RWPE2 (cell line): ENCODE measurements at places on chromosomes 3 and 15.

DNA sequence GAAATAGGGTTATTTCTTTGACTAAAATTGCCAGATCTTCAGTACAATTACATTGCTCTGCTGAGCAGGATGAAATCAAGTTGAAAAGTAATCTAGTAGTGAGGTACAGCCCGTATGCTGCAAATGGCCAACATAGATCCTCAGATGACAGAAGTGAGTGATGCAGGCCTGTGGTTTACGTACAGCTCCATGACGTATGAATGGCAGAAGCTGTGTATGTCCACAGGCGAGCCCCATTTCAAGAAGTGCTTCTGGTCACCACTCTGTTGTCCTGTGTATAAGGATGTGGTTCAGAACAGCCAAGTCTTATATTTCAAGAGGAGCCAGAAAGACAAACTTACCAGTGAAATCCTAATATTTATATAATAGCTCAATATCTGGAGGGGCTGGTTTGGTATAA lies 9.2 kb downstream of the CD86 start:
- H3K4me1 ChIP-seq = no peaks in the 10 kb centered on the region
- H3K4me3 ChIP-seq = no peak overlapping the region
- H3K27ac ChIP-seq = no peak overlapping the region
- no peaks in the 10 kb centered on the region for H3K27me3 ChIP-seq
- DNase-seq = no peak
- H3K36me3 ChIP-seq = no peaks in the 10 kb centered on the region

DNA sequence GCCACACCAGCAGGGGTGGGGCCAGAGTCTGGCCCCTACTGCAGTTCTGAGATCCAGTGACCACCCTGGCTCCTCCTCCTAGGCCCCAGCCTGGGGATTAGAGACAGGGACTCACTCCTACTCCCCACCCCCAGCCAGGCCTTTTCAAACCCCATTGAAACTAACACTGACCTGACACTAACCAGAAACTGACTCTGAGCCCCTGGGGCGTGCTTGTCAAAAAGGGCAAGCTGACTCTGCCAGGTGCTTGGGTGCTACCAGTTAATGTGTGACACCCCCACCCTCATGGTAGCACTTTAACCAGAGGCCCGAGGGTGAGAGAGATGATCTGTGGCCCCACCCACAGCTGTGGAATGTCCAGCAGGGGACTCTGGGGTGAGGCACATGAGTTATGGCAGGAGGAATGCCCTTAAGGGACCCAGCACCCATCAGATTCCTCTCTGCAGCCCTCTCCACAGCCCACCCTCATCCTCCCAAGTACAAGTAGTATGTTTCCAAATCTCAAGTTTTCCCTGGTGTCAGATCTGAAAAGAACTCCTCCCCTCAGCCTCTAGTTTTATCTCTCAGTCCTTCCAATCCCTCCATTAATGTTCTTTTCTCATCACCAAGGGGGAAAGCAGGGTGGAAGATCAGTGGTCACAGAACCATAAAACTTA lies 1.4 kb downstream of the PTH1R start:
- H3K4me1 ChIP-seq = no peaks in the 10 kb centered on the region
- H3K27ac ChIP-seq = no peak overlapping the region
- H3K36me3 ChIP-seq = no peaks in the 10 kb centered on the region

GRCh38 chr3:113166719-113167492 lies 44.5 kb upstream of the BOC start:
- no peaks in the 10 kb centered on the region for H3K4me1 ChIP-seq
- H3K27ac ChIP-seq = no peak overlapping the region
- no peak for DNase-seq
- H3K36me3 ChIP-seq = no peaks in the 10 kb centered on the region
- no peak overlapping the region for H3K4me3 ChIP-seq

DNA sequence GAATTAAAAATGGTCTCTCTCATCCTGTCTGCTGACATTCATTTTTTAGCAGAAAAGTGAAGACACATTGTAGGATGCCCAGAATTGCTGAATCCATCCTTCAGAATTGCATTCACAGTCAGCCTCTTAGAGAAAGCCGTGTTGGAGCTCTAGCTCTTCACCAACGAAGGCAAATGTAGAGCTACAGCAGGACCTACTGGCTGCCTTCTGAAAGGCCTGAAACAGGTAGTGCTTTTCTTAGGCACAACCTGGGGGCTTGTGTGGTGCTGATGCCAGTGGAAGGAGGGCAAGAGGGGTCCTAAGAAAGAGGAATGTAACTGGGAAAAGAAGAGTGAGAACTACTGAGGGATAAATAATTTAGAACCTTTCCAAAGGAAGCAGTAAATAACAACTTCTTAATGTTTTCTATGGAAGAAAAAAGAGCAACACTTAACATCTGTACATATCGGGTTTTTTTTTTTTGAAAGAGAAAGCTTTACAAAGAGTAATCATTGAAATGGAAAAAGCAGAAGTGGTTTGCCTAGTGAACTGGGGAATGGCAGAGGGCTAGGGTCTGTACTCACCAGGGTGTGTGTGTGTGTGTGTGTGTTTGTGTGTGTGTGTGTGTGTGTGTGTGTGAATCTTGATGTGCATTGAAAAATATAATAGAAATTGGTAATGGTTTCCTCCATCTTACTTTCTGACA lies 297.8 kb downstream of the SATB1 start:
- no peak overlapping the region for H3K4me3 ChIP-seq
- no peaks in the 10 kb centered on the region for H3K36me3 ChIP-seq
- no peak for DNase-seq
- no peak overlapping the region for H3K27ac ChIP-seq
- peaks cover 9% of the 10 kb centered on the region for H3K4me1 ChIP-seq

DNA sequence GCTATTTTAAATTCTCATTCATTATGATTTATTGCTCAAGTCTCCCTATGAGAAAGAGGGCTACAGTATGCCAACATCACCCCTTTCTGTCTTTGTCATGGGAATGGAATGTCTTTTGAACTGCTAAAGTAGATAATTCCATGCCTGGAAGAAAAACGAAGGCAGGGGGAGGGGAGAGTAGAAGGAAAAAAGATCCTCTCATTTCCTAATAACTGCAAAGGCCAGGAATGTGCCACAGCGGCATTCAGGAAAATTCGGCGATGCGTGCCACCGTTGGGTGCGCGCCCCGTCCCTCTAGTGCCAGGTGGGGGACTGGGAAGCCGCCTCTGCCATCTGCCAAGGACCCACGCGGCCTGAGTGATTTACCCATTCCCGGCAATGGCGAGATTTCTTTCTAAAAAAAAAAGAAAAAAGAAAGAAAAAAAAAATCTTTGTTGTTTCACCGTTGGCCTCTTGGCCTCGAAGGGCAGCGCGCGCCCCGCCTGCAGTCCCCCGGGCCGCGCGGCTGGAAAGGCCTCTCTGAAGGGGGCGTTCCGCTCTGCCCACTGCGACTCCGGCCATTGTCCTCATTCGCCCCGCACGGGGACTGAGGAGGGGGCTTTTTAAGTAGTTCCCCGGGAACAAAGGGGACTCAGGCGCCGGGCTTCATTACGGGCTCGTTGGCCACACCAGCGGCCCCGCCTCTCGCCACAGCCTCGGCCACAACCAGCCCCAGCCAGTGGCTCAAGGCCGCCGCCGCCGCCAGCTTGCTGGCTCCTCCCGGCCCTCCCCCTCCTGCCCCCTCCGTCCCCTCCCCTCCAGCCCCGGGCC lies 54.5 kb downstream of the CPN2 start:
- peak overlapping the region; percentile 62 for H3K27ac ChIP-seq
- H3K4me3 ChIP-seq = no peak overlapping the region
- no peaks in the 10 kb centered on the region for H3K27me3 ChIP-seq
- no peaks in the 10 kb centered on the region for H3K36me3 ChIP-seq

- no peak for DNase-seq
- no peak overlapping the region for H3K27ac ChIP-seq
- H3K36me3 ChIP-seq = peaks cover 36% of the 10 kb centered on the region
- H3K4me3 ChIP-seq = no peak overlapping the region
Measured at GRCh38 chr15:94305133-94305532, 73.8 kb downstream of the MCTP2 start.

- peak overlapping the region; percentile 46 for H3K27ac ChIP-seq
- no peak overlapping the region for H3K4me3 ChIP-seq
- peaks cover 30% of the 10 kb centered on the region for H3K4me1 ChIP-seq
- H3K27me3 ChIP-seq = no peaks in the 10 kb centered on the region
- H3K36me3 ChIP-seq = no peaks in the 10 kb centered on the region
Measured at GRCh38 chr3:152021951-152022461, 148.6 kb downstream of the SUCNR1 start.

- H3K36me3 ChIP-seq = no peaks in the 10 kb centered on the region
- no peak overlapping the region for H3K27ac ChIP-seq
- no peak overlapping the region for H3K4me3 ChIP-seq
- H3K4me1 ChIP-seq = no peaks in the 10 kb centered on the region
Measured at GRCh38 chr3:162568706-162569105, 1072.1 kb downstream of the OTOL1 start.

GRCh38 chr3:42214565-42215283 lies 51.3 kb downstream of the CCK start:
- peaks cover 14% of the 10 kb centered on the region for H3K36me3 ChIP-seq
- no peak overlapping the region for H3K27ac ChIP-seq
- DNase-seq = no peak
- no peaks in the 10 kb centered on the region for H3K27me3 ChIP-seq
- H3K4me3 ChIP-seq = no peak overlapping the region

DNA sequence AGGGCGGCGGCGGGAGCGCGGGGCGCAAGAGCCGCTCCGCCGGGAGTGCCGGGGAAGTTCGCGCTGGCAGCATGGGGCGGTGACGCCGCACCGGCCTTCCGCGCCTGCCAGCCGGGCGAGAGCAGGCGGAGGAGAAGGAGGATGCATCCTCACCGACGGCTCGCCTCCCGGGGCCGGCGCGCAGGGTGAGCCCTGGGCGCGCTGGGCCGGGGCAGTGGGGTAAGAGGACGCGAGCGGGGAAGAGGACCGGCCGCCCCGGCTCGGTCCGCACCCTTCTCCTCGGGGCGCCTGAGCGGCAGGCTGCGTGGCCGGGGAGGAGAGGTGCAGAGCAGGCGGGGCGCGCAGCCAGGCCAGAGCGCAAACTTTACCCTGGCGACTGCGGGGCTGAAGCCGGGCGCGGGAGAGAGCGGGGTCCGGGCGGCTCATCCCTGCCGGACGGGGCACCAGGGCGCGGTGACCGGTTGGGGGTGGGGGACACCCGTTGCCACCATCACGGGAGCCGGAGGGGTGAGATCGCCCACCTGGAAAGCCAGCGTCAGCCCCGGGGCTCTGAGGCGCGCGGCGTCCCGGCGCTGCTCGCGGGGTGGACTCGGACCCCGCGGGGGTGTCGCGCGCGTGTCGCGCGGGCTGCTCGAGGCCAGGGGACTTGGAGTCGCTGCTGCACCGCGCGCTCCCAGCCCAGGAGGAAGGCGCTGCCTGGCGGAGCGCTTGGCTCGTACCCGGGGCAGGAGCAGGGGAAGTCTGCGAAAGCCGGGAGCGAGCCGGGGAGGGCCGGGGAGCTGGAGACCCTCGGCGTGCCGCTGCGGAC lies 542 bp downstream of the GABRA5 start:
- H3K36me3 ChIP-seq = no peaks in the 10 kb centered on the region
- H3K4me1 ChIP-seq = no peaks in the 10 kb centered on the region
- H3K27me3 ChIP-seq = peaks cover 68% of the 10 kb centered on the region

DNA sequence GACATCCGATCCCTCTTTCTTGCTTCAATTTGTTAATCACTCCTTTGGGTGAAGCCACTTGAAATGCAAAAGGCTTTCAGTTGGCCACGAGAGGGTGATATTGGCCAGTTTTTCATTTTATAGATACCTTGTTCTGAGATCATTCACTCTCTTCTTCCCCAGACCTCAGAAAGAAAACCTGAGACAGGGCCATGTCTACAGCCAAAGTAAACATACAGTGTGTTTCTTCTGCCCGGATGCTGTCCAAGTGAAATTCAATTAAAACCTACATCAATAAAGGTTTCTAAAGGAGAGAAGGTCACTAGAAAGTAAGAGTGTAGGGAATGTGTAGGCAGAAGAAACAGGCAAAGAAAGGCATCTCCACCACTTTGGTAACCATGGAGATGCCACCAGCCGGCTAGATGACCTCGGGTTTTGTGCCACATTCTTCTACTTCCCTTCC lies 39.5 kb upstream of the FMN1 start:
- H3K4me1 ChIP-seq = peaks cover 5% of the 10 kb centered on the region
- DNase-seq = no peak
- H3K27me3 ChIP-seq = no peaks in the 10 kb centered on the region
- H3K36me3 ChIP-seq = no peaks in the 10 kb centered on the region

DNA sequence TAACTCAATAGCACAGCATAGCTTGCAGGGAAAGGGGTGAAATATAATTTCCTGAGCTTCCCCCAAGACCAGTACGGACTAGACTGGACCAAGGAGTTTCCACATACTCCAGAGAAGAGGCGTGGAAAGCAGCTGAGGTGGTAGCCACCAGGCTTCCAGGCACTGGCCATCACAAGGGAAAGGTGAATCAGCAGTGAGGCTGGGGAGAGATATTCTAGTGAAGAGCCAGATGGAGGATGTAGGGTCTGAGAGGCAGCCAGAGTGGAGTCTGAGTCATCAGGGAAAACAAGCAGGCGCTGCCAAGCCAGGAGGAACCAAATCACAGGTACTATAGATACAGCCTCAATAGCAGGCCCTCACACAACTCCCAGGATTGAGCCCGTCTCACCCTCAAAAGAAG lies 9.6 kb upstream of the RASA2 start:
- H3K27me3 ChIP-seq = no peaks in the 10 kb centered on the region
- H3K4me1 ChIP-seq = peaks cover 6% of the 10 kb centered on the region
- no peak overlapping the region for H3K4me3 ChIP-seq
- peak; percentile 78 for DNase-seq
- peak overlapping the region; percentile 26 for H3K27ac ChIP-seq

DNA sequence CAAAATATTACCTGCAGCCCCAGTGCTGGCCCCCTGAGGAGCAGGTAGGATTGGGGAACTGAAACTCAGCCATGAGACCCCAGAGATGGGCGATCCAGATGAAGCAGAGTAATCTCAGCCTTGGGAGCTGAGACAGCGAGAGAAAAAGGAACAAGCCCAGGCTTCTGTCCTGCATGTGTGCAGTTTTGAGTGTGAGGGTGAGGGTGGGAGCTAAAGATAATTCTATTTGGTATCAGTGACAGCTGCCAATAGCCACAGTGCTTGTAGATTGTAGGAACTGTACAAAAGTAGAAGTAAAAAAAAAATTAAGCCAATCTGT lies 5.9 kb downstream of the ATP8B4 start:
- H3K4me1 ChIP-seq = no peaks in the 10 kb centered on the region
- no peak overlapping the region for H3K4me3 ChIP-seq
- H3K36me3 ChIP-seq = no peaks in the 10 kb centered on the region
- no peak for DNase-seq

- H3K4me1 ChIP-seq = no peaks in the 10 kb centered on the region
- no peak overlapping the region for H3K4me3 ChIP-seq
- no peaks in the 10 kb centered on the region for H3K36me3 ChIP-seq
- no peak overlapping the region for H3K27ac ChIP-seq
- peak; percentile 56 for DNase-seq
Measured at GRCh38 chr15:41994171-41994650, 21.9 kb upstream of the EHD4 start.
